ENCODE measurements at places on chromosomes 2 and 18.

- no peak for DNase-seq
These were observed 15.5 kb downstream of the DUSP19 start for GRCh38 chr2:183093857-183094657.

- DNase-seq = no peak
These were observed 62.5 kb downstream of the NEDD4L start for GRCh38 chr18:58106289-58107070.

DNA sequence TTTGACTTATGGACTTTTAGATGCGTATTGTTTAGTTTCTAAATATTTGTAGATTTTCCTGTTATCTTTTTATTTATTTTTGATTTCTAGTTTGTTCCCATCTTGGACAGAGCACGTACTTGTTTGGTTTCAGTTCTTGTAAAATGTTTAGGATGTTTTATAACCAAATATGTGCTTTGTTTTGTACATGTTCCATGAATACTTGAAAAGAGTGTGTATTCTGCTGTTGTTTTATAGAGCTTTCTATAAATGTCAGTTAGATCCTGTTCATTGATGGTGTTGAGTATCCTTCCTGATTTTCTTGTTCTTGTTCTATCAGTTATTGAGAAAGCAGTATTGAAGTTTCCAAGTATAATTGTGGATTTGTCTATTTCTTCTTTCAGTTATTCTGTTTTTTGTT, 21.1 kb downstream of the VWA3B start:
- DNase-seq = no peak

DNA sequence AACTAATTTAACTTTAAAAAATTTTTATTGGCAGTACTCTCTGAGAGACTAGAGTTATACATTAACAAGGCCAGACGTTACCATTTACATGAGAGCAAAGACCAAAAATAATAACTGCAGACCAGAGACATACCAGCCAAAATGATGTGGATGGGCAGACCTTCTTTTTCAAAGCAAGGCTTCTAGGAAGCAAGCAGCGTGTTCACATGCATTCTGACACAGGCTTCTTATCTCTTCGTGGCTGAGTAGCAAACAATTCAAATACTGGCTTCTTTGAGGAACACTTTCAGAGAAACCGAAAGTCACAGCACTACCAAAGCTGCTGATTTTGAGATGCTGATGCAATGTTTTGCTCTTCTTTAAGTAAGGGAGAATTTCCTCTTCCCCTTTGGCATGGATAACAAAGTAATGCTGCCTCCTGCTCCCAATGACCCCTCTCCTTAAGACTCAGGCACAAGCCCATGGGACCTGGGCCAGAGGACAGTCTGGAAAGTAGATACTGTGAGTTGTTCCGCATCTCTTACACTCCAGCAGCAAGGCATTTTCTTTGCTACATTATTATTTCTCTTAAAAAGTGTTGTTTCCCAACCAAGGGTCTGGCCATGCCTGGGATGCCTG, 181.9 kb downstream of the MREG start:
- no peak for DNase-seq

- DNase-seq = no peak
These were observed 37.5 kb downstream of the TMEM37 start for GRCh38 chr2:119469131-119469530.

DNA sequence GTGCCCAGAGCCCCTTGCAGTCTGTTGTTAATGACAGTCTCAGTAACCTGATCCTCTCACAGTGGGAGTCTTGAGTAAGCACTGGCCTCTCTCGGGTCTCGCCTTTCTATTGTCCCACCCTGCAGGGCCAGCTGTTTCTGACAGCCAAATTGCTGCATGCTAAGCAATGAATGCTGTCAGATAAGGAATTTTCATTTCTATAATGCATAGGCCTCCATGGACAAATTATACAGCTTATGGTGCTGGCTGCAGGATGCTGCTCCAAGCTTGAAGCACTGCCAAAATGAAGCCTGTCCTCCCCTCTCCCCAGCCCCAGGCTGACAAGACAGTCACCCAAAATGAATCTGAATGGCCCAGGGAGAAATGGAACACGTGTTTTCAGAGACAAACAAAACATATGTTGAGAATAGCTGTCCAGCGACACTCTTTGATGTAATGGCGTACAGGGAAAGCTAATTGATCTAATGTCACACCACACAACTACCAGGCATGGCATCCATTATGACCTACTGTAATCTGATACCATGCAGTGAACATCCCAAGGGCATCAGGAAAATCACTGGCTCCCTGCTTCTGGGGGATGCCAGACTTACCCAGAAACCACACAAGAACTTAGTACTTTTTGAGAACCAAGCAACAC, 36.8 kb downstream of the ACVR1 start:
- no peak for DNase-seq

- no peak for DNase-seq
These were observed 60.5 kb upstream of the KLF7 start for GRCh38 chr2:207226243-207226642.

GRCh38 chr2:228037915-228038314, 143.6 kb downstream of the SPHKAP start:
- no peak for DNase-seq

- DNase-seq = no peak
These were observed 252.3 kb downstream of the MBD5 start for GRCh38 chr2:148273158-148273691.

DNA sequence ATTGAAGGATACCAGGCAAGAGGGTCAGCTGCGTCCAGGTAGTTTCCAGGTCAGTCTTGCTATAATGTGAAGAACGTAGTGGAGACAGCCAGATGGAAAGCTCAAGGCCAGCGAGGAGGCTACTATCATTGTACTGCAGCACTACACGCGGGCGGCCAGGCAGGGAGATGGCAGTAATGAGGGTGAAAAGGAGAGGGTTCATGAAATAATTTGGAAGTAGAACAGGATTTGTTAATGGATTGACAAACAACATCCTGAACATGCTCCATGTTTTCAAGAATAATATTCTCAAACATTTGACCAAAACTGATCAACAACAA, 17.1 kb downstream of the SPIRE1 start:
- no peak for DNase-seq

- no peak for DNase-seq
These were observed 40.6 kb upstream of the MRPL19 start for GRCh38 chr2:75605770-75606529.

GRCh38 chr2:85754313-85755095, 713 bp downstream of the ATOH8 start:
- DNase-seq = no peak

GRCh38 chr2:109385506-109385905, 228.3 kb downstream of the SEPTIN10 start:
- DNase-seq = no peak

DNA sequence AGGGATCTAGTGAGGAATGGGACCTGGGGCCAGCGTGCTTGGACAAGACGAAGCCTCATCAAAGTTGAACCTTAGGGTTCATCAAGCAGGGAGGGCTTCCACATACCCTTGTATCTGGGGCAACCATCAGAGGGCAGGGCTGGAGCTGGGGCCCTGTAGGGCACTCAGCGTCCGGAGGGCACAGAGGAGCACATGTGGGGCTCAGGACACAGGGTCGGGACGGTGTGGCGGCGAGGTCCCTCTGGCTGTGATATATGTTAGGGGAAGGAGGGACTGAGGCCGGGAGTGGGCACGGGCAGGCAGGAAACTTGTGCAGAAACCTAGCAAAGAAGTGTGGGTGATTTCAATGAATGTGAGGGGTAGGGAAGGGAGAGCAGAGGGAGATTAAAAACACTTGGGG, 244.0 kb downstream of the AGAP1 start:
- DNase-seq = no peak

DNA sequence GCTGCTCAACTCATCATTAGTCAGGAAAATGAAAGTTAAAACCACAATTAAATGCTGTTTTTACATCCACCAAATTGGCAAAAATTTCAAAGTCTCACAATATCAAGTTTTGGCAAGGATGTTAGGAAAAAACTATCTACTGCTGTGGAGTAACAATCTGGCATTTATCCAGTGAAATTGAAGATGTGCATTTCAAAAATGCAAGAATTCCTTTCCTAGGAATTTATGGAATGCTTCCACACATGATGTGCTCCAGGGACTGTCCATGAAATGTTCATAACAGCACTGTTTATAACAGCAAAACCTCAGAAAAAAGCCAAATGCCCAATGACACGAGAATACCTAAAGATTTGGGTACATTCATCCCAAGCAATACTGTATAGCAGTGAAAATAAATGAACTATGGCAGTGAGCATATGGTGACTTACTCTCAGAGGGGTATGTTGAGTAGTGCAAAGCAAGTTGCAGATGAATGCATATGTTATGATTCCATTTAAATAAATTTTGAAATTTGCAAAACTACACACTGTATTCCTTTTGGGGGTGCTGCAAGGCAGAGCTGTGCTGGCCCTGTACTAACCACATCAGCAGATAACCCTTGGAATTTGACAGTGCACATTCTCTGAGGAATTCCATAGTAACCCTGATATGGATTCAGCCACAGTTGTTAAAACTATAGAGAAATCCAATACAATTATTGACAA, 41.3 kb upstream of the GYPC start:
- no peak for DNase-seq

- no peak for DNase-seq
These were observed 80.4 kb upstream of the RND3 start for GRCh38 chr2:150567771-150568301.

- no peak for DNase-seq
These were observed 58.7 kb downstream of the C18orf54 start for GRCh38 chr18:54416436-54416835.

DNA sequence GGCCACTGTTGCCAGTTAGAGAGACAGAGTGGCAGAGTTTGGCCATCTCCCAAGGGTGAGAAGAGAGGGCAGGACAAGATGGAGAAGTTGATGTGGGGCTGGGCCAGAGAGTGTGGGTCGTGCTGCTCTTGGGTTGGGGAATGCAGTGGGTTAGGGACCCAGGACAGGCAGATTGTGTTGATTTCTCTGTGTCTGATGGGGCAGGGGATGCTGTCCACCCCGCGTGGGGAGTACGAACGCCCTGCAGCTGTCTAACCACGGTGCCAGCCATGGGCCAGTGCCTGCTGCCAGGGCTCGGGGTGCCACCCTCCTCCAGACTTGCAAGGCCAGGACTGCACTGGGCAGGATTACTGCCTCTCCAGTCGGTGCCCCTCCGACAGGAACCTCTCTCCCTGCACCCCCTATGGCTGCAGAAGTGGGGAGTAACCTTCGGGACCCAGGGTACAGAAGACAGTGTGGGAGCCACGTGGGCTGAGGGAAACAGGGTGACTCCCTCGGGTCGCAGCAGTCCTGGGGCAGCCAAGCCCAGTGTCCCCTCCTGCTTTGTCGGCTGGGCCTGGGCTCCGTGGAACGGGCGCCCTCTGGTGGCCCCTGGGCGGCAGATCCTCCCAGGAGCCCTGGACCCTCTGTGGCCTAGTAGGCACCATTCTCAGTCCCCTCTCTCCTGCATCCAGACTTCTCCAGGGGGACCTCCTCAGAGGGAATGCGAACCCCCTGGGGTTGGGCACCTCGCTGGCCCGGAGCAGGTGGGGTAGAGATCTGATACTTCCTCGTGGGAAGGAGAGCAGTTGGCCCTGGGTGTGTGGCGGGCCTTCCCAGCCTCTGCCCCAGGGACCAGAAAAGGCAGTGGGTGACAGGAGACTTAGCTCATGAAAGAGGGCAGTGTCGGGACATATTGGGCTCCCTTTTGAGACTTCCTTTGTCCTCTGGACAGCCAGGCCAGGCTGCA, 2.7 kb downstream of the GPC1 start:
- peak; percentile 62 for DNase-seq

DNA sequence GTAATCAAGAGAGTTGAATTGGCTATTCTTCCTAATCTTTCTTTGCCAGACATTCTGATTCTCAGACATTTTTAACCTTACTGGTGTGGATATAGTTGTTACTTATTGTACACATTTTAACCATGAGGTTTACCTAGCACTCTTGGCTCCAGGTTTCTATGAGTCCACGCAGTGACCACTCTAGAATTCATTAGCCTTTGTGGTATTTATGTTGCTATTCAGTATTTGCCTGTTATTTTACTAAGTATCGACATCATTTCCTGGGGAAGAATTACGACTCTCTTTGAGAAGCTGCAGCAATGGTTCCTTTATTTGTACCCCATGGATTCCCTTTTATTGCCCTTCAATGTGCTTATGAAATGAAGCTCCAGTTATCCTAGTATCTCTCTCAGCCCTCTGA, 120.7 kb downstream of the RDH14 start:
- no peak for DNase-seq

- no peak for DNase-seq
These were observed 43.2 kb upstream of the PSME4 start for GRCh38 chr2:54013996-54014395.

- peak; percentile 67 for DNase-seq
These were observed 624 bp downstream of the ZNF516 start for GRCh38 chr18:76494231-76495005.

DNA sequence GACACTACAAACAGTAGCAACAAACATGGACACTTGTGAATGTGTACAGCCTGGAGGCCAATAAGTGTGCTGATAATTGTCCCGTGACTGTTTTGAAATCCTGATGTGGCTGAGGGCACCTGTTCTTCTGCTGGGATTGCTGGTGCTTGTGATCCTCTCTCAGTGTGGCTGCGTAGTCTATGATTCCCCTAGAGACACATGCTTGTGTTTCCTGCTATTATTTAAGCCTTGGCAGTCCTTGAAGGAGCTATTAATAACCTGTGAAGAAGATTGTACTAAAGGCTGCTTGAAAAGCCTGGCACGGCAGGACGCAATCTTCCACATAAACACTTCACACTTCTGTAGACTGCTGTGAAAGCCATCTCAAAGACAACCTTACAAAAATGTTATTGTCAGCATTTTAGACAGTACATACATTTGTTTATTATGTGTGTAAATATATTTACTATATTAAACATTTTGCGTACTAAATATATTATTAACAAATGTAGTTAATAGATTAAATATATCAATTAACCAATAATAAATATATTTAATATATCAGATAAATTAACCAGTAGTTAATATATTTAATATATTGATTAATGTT, 71.4 kb downstream of the GALR1 start:
- no peak for DNase-seq

GRCh38 chr2:190250421-190250820, 69.2 kb downstream of the HIBCH start:
- no peak for DNase-seq

DNA sequence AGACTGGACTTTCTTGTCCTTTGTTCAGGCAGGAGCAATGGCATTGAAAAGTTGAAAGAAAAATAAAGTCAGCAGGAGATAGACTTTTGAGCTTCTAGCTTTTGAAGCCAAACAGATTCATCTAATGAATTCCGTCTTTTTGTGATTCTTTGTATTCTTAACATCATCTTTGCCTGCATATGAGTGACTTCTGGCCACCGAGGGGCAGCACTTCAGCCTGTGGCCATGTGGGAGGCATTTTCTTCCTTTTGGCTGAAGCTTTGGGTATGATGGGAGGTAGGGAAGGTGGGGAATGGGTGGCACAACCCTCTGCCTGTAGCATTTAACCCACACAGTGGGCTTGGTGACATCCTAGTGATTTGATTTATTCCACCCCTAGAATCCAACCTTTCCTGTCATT, 220.6 kb downstream of the SETBP1 start:
- DNase-seq = no peak

DNA sequence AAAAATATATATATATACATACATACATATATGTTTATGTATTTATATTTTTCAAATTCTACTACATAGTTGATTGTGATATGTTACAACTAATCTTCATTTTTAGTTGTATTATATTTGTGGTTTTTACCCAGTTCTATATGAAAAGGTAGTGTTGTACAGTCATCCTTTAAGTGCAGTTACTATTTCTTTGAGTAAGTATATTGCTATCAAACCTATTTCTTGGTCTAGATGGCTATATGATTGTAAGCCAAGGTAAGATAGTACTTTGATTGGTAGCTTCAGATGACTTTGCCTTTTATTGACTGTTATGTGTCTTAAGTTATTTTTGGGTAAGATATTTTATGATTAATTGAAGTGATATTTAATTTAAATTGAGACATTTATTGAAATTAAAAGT, 89.6 kb downstream of the AGPS start:
- DNase-seq = no peak

GRCh38 chr2:30872797-30873196, 65.6 kb upstream of the CAPN13 start:
- no peak for DNase-seq

All from NAMALWA (cell line).